ENCODE measurements at places on chromosomes 11 and 22.
A peak's percentile ranks its signal among the peaks of the same experiment; 100 is the strongest.

DNA sequence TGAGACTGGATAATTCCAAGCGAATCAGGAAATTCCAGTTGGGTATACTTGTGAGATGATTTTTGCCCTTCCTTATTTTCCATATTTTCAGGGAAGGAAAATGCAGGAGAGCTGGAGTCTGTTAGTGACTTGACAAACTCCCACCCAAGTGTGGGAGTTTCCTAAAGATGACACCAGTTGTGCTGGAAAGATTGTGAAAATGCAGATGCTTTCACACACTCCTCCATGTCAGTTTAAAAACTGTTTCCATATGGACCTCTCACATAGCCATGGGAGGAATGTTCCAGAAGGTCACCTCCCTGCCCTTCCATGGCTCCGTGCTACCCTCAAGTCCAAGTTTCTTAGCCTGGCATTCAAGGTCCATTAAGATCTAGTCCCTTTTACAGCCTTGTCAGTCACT, 350.7 kb upstream of the NARS2 start:
- DNase-seq, result no peak

GRCh38 chr22:31680861-31681341, 18.9 kb upstream of the PISD start:
- no peak for DNase-seq

GRCh38 chr11:106101819-106102218, 24.4 kb downstream of the AASDHPPT start:
- DNase-seq, result no peak

DNA sequence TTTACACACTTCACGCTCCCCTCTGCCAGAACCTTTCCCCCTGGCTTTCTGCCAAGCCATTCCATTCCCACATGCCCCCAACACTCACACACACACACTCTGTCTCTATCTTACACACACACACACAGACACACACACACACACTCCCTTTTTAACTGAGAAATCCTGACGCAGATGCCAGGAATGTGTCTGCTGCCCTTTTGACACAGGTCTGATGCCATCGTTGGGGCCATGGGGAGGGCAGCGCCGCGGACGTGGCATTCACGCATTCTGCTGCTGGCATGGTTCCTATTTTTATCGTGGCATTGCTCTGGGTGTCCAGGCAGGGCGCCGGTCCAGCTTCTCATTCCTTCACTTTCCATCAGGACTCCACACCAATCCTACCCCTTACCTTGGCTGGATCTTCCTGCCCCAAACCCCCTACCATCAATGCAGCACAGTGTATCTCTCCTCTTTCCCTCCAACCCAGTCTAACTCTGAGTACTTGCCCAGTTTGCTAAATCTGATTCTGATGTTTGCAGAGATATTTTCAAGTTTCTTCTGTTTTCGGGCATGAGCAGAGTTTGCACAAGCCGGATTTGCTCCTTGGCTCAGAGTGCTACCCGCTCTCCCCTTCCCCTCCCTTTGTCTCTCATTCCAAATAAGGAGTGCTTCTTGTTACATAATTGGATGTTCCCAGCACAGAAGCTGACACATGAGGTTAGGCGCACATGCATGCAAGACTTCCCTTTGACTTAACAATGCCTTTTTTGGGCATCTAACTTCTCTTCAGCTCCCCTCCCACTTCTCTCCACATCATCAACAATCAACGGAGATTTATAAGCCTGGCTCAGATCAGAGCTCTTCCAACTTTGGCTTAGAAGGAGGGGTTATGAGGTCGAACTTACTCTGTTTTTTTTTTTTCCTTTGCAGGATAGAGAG, 18.8 kb downstream of the SNX19 start:
- DNase-seq, result no peak

GRCh38 chr11:63919267-63920125, 2.5 kb upstream of the RCOR2 start:
- DNase-seq, result no peak

GRCh38 chr11:95066716-95067038, at the start of gene SRSF8:
TSS of gene SRSF8 (plus strand) at chr11:95066919. CDS start at chr11:95067227, 308 bp downstream.
- no peak for DNase-seq

DNA sequence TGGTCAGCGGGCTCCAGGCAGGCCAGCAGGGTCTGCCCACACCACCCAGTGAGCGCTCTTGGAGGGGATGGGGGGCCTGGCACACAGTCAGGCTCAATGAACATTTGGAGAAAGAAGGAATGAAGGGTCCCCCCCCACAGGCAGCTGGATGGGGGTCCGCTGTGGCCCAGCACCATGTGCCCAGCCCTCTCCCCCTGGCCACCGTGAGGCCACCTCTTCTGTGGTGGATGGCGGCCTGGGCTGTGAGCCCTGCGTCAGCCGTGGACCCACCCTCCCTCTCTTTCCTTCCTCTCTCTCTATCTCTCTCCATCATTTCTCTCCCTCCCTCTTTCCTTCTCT, 35.1 kb upstream of the MUC5AC start:
- no peak for DNase-seq

DNA sequence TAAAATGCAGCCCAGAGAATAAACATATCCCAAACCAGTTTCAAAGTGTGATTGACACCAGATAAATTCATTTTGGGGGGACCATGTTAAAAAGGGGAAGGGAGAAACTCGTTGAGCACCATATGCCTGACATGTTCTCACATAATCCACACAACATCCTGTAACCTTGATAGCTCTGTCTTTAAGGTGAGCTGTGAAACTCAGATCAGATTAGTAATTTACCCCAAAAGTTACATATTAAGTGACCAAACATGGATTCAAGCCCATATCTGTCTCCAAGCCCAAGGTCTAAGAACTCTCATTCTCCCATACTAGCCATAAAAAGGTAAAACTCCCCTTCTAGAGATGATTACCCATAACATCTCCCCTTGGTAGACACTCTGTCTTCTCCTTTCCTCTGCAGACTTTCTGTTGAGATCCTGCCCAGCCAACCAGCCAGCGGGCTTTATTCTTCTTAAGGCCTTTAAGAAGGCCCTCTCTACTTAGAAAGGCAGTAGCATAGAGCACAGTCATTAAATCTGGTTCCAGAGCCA, 150.7 kb downstream of the CCDC34 start:
- no peak for DNase-seq

- DNase-seq, result no peak
Measured at GRCh38 chr11:131491503-131491902, 121.1 kb downstream of the NTM start.

GRCh38 chr11:614623-615503, 887 bp downstream of the IRF7 start:
- no peak for DNase-seq

GRCh38 chr22:44809456-44809855, 57.1 kb downstream of the ARHGAP8 start:
- DNase-seq, result no peak

DNA sequence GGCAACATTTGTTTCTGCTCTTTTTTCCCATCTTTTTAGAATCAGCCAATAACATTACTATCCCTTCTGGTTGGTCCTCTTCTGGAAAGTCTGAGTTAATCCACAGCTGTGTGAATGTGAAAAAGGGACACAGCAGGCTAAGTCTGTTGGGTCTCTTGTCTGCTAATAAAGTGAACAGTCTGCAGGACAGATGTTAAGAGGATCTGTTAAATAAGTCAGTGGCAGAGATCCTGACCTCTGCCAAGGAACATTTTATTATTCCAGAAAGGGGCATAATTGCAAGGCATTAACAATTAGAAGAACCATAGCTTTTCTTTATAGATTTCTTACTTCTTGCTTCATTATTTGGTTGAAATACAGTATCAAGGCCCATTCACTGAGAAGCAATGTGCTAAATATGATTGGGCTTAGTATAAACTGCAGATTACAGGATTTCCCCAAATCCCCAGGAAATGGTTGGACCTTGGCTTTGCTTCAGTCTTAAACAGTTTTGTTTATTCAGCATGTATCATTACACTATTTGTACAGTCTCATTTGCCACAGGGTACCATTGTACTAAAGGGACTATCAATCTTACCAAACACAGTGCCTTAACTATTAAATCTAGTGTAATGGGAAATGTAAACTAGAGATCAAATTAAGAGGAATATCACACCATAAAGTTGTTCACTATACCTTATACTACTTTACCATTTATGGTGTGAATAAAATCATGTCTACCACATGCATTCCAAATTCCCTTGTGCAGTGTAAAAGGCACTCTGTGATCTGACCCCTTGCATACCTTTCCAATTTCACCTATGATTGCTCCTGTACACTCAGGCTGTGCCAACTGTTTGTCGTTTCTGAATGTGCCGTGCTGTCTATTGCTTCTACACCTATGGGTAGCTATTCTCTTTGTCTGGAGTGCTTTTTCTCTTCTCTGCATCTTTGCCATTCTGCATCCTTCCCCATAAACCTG, 274.0 kb downstream of the SOX6 start:
- DNase-seq, result no peak

DNA sequence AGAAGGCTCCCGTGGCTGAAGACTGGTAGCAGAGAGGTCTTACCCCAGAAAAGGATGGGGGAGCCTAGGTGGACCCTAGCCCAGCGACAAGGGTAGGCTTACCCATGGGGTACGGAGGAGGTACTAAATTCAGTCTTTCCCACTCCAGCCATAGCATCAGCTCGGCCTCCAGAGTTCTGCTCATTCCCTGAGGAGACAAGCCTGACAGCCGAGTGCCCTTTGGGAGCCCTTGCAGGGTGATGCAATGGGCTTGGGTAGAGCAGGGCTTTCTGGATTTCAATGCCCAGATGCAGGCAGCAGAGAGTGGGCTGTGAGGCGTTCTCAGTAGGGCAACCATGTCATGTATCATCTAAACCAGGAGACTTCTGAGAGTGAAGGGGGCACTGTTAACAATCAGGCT, 124.7 kb downstream of the MICAL2 start:
- DNase-seq, result no peak

GRCh38 chr22:40473703-40474102, 103.3 kb downstream of the SGSM3 start:
- no peak for DNase-seq

- DNase-seq, result peak; percentile 66
Measured at GRCh38 chr22:27804470-27805297, 3.1 kb upstream of the MN1 start.

GRCh38 chr11:104796301-104796700, 102.0 kb downstream of the CASP12 start:
- DNase-seq, result no peak

DNA sequence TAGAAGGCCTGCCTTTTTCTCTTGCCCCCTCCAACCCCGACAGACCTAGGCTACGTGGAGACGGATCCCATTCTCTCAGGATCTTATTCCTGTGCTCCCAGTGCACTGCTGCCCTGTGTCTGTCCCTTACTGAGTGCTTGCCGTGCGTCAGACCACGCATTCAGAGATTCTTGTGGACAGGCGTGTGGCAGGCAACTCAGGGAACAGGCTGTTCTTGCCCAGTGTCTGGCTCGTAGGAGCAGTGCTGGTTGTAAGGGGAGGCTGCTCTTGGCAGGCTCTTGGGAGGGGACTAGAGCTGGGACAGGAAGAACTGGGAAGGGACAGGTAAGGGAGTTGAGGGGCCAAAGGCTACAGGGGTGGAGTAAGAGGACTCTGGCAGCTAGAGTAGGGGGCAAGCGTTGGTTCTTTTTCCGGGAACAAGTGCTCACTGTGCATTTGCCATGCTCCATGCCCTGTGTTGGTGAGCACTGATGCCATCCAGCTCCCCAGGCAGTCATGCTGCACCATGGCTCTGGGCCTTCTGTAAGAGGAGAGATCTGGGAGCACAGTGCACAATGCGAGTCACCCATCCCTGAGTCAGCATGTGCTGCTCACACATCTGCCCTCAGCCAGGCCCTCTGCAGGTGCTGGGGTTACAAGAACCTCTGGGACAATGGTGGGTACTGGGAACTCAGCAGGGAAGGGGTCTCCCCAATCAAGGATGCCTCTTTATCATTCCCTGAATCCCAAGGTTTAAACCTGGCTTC, 119.1 kb downstream of the TBC1D22A start:
- DNase-seq, result no peak

DNA sequence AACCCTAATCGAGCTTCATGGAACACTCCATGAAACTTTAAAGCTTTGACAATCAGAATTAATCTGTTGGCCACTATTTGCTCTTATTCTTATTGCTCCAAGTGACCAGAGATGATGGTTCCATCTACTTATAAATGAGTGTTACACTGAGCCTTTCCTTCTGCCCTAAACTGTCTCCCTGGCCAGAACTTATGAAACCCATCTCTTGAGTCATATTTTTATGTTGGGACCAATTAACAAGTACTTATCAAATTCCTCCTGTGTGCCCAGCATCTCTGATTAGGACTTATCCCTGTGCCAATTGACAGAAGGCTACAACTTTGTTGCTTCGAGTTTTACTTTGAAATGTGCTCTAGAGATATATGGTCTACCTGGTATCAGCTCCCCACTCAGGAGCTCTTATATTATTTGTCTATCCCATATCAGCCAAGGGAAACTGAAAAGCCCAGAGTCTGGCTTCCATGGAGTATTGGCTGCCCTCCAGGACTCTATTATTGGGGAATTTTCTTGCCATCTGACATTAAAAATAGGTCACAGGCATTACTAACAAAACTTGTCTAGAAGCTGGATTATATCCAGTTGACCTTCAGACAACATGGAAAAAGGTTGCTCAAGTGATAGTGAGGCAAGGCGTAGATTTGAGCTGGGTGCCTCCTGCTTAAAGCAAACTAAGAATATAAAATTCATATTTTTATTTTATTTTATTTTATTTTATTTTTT, 8.8 kb downstream of the KREMEN1 start:
- no peak for DNase-seq

GRCh38 chr11:1763796-1764661, at the start of gene CTSD:
TSS of gene CTSD (minus strand) at chr11:1763927. CDS start at chr11:1763859, 68 bp downstream.
- DNase-seq, result peak; percentile 89

- no peak for DNase-seq
Measured at GRCh38 chr11:134483857-134484256, 71.8 kb upstream of the B3GAT1 start.

- no peak for DNase-seq
Measured at GRCh38 chr22:49307870-49308269, 519.8 kb downstream of the BRD1 start.

DNA sequence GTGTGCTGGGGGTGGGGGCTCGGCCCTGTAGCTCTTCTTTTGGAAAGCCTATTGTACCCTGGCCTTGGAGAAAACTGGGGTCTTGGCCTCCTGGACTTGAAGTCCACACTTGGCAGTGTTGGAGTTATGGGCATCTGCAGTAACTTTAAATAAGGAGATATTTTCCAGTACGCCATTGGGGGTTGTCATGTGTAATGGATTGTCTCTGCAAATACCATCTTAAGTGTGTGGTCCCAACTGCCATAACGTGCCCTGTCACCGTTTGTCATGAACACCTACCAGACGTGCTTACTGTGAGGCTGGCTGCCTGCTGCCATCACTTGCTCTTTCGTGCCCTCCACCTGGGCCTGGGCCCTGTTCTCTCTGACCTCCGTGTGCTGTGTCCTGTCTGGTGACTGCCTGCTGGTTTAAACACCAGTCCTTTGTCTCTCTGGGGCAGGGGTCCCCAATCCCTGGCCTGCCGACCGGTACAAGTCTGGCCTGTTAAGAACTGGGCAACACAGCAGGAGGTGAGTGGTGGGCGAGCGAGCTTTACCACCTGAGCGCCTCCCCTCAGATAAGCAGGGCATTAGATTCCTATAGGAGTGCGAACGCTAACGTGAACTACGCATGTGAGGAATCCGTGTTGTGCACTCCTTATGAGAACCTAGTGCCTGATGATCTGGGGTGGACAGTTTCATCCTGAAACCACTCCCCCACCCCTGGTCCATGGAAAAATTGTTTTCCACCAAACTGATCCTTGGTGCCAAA, 3.6 kb upstream of the ZDHHC8 start:
- DNase-seq, result no peak

- no peak for DNase-seq
Measured at GRCh38 chr11:130514316-130514715, 65.9 kb downstream of the ADAMTS15 start.

- no peak for DNase-seq
Measured at GRCh38 chr11:10329935-10330334, 25.1 kb downstream of the ADM start.

- DNase-seq, result no peak
Measured at GRCh38 chr11:60235321-60235720, 7.6 kb downstream of the MS4A4E start.
